H54 (cell line): ENCODE measurements at places on chromosomes 2 and 18.
A peak's percentile ranks its signal among the peaks of the same experiment; 100 is the strongest.

- DNase-seq = no peak
These were observed 297.2 kb downstream of the NCKAP5 start for GRCh38 chr2:133271105-133271504.

DNA sequence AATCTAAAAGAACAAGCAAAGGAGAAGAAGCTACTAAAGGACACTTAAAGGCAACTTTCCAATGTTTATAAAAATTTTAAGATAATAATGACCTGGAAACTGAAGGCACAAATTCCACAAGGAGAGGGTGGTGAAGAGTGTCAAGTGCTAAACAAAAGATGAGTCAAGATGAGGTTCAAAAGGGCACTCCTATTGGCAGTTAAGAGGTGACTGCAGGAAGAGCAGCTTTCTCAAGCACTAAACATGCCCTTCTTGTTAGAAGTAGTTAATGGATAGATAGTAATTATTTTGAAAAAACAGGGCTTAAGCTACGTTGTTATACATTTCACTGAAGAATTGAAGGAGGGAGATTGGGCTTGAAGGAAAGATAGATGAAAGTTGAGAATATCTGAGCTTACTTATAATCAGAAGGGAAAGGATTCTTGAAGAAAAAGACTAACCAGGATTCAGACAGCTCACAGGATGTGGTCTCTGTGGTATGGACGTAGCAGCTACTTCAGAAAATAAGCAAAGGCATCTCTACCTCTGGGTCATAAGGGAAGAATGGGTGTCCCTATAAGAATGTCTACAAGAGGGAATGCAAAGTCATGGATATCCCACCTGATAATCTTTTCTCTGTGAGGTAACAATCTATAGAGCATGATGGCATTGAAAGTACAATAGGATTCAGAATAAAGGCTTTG, 454.7 kb upstream of the SLC39A10 start:
- DNase-seq = peak; percentile 7

DNA sequence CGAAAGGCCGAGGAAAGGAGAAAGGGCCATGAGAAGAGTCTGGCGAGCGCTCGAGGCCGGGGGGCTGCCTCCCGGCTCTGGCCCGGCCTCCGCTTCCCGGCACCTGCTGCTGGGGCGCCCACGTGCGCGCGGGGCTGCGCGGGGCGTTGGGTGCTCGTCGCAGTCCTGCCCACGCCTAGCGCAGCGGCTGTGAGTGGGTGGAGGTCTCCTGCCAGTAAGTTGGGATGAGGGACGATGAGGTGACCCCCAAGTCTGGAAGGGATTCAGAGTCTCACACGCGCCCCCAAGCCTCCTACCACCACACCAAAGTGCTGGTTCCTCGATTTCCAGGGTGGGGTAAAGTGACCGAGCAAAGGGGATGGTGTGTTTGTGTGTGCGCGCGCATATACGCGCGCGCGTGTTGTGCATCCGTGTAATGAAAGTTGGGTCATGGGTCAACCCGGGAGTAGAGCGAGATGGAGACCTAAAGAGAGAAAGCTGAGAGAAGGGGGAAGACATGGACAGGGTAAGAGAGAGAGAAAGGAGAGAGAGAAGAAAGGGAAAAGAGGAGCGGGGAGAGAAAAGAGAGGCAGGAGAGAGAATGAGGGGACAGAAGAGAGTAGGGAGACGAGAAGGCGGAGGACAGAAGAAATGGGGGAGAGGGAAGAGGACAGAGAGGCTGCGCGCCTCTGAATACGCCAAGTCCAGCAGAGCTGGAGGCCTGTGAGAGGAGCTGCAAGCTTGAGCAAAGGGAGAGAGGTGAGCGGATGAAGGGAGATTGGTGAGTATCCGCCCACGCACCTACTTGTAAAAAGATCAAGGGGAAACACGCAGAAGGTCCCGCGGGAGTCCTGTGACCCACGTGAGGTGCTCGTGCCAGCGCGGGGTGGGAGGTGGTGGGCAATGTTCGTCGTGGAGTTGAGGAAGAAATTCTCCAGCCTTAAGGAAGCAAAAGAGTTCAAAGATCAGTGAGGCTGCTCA, 1.7 kb upstream of the NETO1 start:
- no peak for DNase-seq

GRCh38 chr2:147231081-147231480, 613.7 kb upstream of the ACVR2A start:
- DNase-seq = no peak

GRCh38 chr18:78772360-78773302, 207.0 kb upstream of the SALL3 start:
- DNase-seq = no peak

DNA sequence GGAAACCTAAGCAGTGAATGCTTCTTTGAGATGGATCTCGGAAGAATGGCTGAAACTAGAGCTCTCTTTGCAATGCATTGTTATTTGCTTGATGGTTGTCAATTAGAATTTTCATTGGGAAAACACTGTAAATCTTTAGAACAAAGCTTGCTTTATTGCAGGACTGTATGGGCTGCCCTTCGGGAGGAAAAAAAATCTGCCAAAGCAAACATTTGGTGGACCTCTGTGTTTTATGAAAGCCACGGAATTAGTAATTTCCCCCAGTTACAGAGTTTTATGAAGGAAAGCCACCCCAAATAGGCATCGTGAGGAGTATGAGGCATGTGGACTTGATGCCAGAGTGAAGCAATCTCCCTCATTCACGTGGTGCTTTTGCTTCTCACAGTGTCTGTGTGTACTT, 33.5 kb downstream of the RHBDD1 start:
- no peak for DNase-seq

DNA sequence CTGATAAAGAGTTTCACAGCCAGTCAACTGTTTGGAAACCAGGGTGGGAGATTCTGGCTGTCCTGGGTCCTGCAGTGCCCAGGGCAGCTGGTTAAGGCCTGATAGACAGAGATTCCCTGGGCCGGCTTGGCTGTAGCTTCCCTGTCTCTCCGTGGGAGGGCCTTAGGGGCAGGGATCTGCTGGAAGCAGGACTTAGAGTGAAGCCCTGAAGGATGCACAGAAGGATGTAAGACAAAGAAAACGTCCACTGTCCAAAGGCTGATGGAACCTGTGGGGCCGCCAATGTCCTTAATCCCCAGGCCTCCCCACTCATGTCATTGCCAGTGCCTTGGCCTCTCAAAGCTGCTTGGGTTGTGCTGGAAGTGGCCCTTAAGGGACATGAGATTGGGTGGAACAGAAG, 33.0 kb downstream of the MROH2A start:
- no peak for DNase-seq

DNA sequence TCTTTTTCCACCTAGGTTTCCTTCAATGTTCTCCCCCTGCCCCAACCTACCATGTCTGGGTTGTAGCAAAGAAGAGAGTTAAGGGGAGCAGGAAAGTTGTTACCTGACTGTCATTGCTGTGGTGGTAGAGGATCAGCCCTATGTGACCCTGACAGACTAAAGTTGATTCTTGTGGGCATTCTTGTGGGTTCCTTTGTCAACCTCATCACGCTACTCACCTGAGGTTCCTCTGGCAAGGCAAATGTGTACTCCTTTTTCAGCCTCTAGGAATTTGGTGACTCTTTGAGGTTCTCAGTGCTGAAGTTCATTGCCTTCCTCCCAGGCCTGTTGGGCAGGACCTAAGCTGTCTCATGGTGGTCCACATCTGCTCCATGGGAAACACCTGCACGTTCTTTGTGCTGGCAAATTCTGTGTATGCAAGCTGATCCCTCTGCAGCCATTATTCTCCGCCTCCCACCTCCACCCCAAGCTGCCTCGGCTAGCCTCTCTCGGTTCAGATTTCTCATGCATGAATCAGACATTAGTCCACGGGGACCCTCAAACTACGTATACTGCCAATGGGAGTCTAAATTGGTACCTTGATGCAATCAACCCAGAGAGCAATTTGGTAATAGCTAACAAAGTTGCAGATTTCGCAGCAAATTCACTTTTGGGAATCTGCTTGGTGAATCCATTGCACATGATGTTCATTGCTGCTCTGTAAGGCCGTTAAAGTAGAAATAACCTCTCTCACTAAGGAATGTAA, 1.5 kb upstream of the GMCL1 start:
- DNase-seq = no peak

GRCh38 chr2:205273148-205273547, 409.2 kb upstream of the NRP2 start:
- DNase-seq = no peak

DNA sequence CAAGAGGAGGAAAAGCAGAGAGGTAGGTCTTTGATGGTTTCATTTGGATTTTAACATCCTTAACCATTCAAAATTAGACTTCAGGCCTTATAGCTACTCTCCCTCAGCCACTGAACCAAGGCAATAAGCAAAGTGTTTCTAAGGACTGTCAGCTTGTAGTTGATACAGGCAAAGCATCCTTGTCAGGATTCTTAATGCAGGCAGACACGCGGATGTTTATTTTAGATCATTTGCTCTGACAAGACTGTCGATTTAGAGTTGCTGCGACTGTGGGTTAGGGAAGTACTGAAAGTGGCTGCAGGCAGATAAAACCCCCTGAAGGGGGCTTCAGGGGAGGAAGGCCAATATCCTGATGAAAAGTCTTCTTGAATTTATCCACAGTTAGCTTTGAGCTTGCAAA, 46.6 kb downstream of the CDH20 start:
- DNase-seq = no peak

GRCh38 chr2:41000906-41001305, 549.0 kb upstream of the SLC8A1 start:
- DNase-seq = no peak

DNA sequence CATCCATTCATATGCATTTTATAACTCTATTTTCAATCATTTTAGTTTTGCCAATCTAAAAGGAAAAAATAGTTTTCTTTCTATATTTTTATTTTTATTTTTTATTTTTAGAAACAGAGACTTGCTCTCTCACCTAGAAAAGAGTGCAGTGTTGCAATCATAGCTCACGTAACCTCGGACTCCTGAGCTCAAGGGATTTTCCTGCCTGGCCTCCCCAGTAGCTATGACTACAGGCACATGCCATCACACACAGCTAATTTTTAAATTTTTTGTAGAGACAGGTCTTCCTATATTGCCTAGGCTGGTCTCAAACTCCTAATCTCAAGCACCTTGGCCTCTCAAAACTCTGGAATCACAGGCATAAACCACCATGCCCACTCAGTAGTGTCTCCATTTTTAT, 125.5 kb upstream of the XIRP2 start:
- no peak for DNase-seq

DNA sequence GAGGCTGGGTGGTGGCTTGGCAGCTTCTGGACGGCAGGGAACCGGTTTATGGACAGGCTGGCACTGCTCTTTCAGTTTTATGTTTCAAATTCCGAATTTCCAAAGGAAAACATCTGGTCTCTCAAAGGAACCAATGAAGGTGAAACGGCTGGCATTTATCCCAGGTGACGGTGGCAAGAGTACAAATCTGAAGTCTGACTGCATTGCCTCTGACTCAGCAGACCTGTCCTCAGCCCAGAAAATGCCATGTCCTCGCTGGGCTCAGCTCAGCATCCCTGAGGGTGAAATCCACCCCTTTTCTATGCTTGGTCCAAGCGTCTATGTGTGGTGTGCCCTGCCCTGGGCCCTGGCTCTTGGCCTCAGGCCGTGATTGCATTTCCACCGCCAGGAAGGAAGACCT, 38.1 kb downstream of the NAPG start:
- DNase-seq = no peak

GRCh38 chr18:10022365-10022764, 108.5 kb downstream of the VAPA start:
- DNase-seq = no peak

- no peak for DNase-seq
These were observed 387.7 kb downstream of the STK39 start for GRCh38 chr2:167859676-167860075.

DNA sequence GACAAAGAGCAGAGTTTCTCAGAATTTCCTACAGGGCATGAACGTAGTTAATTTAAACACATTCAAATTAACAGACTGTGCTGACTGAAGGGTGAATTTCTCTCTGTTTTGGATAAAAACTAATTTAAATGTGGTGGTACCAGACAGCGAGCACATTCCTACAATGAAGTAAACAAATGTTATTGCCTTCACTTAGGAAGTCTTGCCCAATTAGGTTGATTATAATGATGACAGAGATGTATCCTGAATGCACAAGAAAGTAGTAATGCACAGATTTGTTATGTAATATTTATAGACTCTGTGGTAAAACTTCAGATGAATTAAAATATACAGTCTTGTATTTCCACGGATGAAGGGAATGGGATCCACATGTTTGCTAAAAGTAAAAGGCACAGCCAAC, 507.2 kb downstream of the EPHA4 start:
- no peak for DNase-seq

DNA sequence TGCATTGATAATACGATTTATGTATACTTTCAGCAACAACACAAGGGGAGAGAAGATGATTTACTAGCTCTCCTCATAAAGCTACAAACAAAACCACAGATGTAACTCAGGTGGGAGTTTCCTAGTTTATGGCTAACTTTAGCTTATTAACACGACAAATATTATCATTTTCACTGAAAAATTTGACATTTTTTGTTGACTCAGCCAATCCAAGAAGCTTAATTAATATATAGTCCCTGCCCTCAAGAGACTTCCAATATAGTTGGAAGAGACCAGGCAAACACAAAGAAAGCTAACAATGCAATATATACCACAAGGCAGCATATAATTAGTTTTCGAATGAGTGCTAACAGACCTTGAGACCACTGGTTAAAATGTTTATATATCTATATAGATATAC, 775 bp downstream of the WDR12 start:
- no peak for DNase-seq

- DNase-seq = no peak
These were observed 242.5 kb downstream of the ZNF521 start for GRCh38 chr18:25109484-25109883.

DNA sequence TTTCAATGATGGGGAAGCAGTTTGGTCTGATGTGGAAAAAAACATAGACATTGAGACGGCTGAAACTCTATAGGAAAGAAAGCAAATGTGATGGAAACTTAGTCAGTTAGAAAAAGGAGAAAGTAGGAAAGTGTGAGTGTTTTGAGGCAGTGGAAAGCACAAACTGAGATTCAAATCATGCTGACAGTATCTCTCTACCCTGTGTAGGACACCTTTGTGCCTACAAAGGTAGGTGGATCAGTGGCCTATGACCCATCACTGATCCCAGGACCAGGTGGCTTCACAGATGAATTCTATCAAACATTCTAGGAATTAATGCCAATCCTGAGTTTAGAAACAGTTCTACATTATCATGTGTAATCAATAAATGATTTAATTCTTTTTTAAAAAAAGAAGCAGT, 57.1 kb downstream of the CD226 start:
- no peak for DNase-seq
